ENCODE measurements at places on chromosomes 2 and 18.

DNA sequence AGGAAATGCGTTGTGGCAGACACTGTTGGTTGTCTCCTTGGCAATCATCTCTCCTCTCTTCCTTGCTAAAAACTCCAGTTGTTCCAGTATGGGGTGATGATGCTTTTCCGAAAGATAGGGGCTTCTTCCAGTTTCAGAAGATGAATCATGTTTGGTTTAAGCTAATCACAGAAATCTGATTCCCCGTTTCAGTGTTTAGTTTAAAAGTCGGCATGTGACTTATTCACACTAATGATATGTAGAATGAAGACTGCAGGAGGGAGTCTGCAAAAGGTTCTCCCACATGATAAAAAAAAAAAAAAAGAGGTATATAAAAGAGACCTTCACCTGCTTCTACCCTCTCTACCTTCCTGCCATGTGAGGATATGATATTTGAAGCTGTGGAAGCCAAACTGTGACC lies 239.0 kb upstream of the SIX2 start:
- no peak for DNase-seq

DNA sequence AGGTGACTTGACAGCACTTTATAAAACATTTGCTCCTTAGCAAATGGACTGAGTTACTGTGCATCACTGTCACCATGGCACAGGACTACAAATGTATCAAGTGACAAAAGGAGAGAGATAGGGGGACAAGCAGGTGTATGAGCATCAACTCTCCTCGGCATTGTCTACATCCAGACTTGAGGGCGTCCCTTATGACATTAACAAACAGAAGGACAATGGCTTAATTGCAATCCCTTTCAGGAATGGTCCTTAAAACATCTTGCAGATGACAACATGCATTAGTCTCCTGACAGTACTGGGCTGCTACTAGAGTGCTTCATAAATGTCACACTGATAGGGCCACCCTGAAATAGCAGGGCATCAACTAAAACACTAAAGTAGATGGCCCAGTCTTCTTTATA lies 198.8 kb downstream of the PDE1A start:
- no peak for DNase-seq

DNA sequence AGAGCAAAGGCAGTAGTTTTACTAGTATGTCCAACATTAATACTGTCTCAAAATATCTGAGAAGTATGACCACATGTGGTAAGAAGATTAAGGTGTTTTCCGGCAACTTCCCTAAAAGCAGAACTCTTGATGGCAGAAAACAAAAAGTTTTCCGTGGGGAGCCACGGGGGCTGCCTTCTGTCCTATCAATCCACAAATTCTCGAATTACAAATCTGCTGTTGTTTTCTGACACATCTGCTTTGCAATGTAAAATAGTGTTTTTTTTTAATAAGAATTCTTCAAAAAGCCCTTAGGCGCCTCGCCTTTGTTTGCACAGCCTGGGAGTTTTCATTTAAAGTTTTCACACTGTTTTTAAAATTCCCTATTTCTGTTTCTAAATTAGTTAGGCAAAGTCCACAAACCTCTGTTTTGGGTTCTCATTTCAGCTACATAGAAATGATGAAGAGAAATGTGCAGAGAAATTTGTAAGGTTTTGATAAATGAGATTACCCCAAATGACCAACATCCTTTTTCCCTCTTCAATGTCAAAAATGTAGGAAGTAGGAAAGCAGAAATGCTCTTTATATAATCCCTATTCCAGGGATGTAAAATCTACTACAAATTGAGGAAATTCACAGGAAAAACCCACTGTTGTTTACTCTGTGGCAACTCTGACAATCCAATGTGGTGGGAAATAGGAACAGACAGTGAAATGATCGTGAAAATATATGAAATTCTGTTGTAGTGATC lies 385.8 kb downstream of the ZEB2 start:
- no peak for DNase-seq

DNA sequence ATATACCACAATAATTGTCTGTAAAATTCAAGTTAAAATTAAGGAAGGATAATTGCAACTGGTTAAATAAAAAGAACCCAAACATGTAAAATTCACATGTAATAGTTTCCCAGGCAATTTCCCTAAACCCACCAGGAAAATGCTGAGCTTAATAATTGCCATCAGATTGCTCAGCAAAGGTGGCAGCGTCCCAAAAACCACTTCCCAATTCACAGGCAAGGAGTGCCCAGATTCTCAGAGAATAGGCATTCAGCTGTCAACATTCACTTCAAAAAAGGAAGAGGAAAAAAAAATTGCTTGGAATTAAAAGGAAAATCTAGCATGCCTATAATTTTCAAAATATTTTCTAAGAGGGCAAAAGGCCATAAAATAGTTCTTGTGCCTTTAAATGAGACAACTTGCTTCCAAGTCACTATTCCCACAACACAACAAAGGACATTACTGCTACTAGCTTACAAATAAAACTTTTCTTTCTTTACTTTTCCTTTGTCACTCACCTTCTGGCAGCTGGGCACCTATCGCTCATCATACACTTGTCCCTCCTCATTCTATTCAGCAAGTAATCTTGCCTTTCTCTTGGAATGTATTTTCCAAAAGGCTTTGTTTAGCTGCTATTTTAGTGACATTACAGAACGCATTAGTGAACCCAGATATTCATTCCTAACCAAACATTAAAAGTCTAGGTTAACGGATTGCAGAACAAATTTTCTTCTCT lies 15.2 kb downstream of the SRBD1 start:
- DNase-seq: peak; percentile 71

- DNase-seq: no peak
These were observed 351.6 kb downstream of the METTL4 start for GRCh38 chr18:2219706-2220105.

DNA sequence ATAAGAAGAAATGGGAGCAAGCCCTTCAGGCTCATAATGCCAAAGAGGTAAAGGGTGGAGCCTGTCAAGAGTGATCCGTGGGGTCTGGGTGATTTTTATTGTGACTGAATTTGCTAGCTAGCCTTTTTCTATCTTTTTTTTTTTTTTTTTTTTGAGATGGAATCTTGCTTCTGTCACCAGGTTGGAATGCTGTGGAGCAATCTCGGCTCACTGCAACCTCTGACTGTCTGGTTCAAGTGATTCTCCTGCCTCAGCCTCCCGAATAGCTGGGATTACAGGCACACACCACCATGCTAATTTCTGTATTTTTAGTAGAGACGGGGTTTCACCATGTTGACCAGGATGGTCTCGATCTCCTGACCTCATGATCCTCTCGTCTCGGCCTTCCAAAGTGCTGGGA lies 29.1 kb downstream of the DRC1 start:
- no peak for DNase-seq

GRCh38 chr2:208548700-208549099 lies 142.1 kb downstream of the PTH2R start:
- no peak for DNase-seq

DNA sequence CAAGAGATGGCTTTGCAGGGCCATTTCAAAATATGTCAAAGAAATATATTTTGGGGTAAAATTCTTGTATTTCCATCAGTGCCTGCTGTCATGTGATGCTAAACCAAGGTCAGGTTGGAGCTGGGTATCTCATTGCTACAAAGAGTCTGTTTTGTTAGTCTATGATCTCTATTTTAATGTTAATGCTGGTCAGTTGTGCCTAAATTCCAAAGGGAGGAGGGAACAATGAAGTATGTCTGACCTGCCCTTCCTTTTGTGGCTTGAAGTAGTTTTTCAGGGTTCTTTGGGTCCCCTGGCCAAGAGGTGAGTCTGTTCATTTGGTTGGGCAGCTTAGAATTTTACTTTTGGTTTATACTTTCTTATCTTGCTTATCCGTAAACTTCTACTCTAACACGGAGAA lies 61.6 kb upstream of the DYNAP start:
- DNase-seq: no peak

Data from tibial artery (tissue), 4 donors.